ENCODE measurements at places on chromosomes 7 and 10.

DNA sequence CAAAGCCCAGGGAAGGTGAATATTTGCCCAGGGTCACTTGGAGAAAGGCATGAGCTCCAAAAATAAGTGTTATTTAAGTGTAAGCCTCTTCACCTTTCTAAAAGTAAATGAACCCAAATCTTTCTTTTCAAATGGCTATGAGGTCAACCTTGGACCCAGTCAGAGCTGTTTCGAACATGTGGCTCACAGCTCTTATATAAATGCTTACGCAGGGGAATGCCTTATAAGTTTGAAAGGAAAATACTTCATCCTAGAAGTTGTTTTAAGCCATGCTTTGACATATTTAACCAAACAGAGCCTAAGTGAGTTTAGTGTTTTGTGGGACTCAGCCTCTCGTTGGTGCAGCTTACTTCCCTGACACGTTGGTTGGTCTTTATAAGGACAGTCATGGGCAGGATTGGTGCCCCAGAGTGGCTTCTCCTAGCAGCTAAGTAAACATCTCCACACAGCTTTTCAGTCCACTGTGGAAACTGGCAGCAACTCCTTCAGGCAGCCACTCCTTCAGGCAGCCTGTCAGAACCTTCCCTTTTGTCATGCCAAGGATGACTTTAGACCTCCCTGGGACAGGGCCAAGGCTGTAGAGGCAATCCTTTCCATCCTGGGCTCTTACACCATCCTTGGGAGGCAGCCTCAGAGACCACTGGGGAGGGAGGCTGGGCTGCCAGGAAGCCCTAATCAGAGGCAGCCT lies 43.6 kb downstream of the MINDY4 start:
- DNase-seq, result no peak

DNA sequence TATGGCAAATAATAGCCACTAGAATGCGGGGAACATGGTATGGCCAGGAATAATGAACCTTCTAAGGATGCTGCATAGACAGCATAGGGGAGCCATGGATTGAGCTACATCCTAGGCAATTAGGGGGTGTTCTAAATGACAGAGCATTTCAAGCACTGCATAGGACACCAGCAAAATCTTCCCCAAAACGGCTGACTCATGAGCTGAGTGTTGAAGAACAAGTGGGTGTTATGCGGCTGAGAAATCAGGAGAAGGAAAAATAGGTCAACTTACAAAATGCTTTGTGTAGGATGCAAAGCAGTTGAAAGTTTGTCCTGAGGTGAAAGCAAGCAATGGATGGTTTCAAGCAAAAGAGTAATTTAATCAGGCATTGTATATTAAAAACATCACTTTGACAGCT lies 1023.5 kb upstream of the C7orf33 start:
- no peak for DNase-seq

DNA sequence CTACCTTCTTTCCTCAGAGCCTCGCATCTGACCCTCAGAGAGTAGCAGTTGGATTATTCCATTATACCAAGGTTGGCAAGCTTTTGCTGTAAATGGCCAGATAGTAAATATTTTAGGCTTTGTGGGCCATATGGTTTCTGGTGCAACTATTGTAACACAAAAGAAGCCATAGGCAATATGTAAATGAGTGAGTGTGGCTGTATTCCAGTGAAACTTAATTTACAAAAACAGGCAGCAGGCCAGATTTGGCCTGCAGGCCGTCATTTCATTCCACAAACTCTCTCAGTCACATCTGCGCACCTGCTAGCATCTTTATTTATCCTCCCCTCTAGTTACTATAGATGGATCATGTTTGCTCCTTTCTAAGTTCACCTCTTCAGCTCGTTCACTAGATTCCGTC lies 6.7 kb downstream of the ZNF518A start:
- no peak for DNase-seq

GRCh38 chr7:25698451-25699113 lies 453.4 kb upstream of the NFE2L3 start:
- no peak for DNase-seq

- DNase-seq, result peak; percentile 73
Observed at GRCh38 chr10:71569775-71570588, 149.6 kb downstream of the C10orf105 start.

- no peak for DNase-seq
Observed at GRCh38 chr10:130772056-130772455, 539.5 kb downstream of the TCERG1L start.

DNA sequence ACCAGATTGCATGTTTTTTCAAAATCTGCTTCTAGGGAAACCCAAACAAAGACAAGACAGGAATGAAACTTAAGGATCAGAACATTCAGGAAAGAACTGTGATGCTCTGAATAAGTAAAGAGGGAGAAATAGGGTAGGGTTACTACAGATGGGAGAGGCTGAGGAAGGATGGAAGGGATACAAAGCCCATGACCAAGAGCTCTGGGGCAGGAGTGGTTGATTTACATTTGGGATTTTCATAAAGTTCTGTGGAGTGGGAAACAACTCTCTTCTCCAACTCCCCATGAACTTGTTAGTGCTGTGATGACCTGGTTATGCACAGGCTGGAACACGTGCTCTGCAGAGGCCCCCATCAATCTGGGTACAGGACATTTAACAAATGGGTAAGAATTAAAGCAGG lies 216.0 kb upstream of the KLF14 start:
- DNase-seq, result no peak

DNA sequence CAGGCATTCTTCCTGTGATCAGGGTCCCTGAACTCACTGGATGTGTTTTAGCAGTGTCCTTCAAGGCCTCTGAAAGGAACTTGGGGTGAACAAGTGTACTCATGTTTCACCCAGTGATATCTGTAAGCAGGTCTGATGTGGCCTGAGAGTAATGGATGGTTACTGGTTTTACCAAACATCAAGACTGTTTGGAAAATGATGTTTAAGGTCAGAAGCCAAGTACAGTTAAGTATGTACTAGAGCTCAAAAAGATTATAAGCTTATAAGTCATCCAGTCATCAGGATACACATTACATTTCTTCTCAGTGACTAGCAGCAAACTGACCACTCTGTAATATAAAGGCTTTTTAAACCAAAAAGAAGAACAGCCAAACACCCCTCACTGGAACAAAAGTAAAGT lies 79.8 kb upstream of the PTN start:
- DNase-seq, result peak; percentile 32

- no peak for DNase-seq
Observed at GRCh38 chr10:115653473-115653872, 560.3 kb downstream of the ATRNL1 start.

DNA sequence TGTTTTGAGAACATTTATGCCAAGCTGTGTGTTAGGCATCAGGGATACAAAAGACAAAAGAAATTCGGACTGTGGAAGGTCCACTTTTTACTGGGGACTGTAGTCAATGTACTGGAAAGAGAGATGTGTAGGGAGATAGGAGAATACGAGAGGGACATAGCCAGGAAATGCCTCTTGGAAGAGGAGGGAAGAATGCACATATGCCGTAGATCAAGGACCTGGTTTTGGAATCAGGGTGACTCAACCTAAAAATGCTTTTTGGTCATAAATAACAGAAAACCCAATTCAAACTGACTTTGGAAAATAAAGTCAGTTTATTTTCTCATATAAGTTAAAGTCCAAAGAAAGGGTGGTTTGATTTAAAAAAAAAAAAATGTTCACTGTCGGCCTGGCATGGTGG lies 140.3 kb upstream of the TCF7L2 start:
- DNase-seq, result no peak

DNA sequence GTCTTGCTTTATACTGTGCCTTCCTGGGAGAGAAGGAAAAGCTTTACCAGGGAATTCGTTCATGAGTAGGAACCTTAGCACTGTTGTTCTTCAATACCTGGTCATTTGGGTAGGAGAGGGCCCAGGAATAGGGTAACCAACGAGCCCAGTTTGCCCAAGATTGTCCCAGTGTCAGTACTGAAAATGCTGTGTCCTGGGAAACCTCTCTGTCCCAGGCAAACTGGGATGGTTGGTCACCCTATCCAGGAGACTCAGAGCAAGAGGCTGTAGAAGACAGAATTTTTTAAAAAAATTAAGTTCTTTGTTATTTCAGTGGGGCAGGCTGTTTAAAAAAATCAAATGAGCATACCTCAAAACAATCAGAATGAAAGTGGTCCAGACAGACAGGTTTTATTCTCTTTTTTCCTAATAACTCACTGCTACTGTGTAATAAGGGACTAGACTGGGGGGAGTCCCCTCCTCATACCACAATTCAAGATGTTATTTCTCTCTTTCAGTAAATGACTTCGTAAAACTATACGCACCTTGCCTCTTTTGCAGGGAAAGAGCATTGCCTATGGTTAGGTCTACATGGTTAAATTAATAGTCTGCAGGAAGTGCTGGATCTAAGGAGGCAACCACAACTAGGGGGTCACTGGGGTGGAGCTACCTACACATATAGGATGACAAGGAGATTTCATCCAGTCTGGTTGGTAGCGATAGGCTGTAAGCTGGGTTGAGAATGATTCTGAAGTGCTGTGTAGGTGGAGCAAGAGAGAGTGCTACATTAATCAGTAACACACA lies 41.1 kb upstream of the FAM133B start:
- no peak for DNase-seq

DNA sequence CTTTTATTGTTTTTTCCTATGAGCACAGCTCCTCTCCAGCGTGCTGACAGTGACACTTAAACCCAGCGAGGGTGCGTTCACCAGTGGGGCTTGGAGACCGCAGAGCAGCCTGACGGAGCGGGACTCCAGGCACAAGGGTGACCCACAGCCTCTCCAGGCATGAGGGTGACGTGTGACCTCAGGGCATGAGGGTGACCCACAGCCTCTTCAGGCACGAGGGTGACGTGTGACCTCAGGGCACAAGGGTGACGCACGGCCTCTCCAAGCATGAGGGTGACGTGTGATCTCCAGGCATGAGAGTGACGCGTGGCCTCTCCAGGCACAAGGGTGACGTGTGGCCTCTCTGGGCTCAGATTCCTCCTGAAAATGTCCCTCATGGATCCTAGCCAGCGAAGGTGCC lies 164.3 kb upstream of the TCERG1L start:
- no peak for DNase-seq

GRCh38 chr10:116637830-116638229 lies 17.1 kb downstream of the PNLIPRP2 start:
- no peak for DNase-seq

DNA sequence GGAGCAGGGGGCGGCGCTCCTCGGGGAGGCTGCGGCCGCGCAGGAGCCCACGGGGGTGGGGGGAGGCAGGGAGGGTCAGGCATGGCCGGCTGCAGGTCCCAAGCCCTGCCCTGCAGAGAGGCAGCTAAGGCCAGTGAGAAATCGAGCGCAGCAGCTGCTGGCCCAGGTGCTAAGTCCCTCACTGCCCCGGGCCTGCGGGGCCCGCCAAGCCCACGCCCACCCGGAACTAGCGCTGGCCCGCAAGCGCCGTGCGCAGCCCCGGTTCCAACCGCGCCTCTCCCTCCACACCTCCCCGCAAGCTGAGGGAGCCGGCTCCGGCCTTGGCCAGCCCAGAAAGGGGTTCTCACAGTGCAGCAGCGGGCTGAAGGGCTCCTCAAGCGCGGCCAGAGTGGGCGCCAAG lies 28.3 kb upstream of the TES start:
- DNase-seq, result no peak

DNA sequence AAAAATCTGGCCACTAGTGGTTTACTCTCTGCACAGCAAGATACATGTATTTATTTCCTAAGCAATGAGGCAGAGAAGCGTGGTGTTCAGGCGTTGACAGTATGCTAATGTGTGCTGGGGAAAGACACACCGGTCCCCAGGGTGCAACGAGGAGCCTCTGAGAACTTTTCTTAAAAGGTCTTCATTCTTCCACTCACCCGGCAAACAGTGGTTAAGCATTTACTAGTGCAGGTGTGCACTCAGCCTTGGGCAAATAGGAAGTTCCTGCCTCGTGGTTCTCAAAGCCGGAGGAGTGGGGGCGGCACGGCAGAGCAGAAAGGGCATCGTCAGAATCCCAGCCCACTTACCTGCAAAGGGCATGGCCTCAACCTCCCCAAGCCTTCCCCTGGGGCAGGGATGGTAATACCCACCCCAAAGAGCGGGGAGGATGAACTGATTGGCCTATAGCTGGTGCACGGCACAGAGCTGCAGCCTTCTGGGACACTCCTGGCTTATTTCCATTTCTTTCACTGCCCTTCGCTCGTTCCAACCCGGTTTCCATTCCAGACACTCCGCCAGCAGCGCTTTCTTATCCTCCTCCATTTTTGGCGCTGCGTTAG lies 184.3 kb upstream of the CTBP2 start:
- DNase-seq, result no peak

DNA sequence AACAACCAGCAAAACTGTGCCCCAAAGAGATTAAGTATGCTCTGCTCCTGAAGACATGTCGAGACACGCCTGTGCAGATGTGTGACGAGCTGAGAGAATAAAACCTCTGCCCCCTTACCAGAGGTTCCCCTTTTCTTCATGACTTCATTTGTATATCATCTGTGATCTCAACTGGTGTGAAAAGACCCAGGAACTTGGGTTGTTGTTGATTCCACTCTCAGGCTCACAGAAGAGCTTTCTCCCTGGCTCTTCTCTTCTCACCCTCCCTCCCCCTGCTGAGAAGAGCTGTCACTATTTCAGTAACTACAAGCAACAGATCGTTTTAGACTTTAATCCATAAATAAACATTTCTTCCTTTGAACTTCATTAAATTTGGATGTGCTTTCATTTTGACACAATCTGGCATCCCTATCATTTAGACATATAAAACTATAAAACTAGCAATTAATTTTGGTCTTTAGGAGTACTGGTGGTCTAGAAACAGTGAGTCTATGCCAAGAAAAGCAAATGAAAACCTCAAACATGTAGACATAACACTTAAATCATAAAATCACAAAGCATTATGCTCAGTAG lies 179.3 kb upstream of the FZD8 start:
- DNase-seq, result no peak

- peak; percentile 85 for DNase-seq
Observed at GRCh38 chr10:17228091-17229015, at the start of gene VIM. Gene VIM (plus strand): TSS chr10:17228241. CDS start chr10:17229423, 1,182 bp downstream.

DNA sequence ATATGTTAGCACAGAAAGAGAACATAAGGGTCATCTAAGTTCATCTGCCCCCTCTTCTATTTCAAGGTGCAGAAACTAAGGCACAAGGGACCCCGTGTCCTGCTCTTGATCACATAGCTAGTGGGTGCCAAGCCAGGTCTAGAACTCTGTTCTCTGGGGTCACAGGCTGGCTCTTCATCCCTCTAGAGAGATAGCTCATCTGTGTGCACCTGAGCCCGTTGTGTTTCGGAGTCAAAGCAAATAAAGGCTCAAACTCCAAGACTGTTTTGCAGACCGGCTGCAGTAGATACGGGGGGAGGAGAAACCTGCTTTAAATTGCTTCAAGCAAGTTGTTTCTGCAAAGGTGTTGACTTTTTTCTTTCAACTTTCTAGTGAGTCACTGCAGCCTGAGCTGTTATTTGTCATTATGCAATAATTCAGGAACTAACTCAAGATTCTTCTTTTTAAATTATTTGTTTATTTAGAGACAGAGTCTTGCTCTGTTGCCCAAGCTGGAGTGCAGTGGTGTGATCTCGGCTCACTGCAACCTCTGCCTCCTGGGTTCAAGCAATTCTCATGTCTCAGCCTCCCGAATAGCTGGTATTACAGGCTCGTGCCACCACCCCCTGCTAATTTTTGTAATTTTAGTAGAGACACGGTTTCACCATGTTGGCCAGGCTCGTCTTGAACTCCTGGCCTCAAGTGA lies 6.5 kb downstream of the BLVRA start:
- no peak for DNase-seq
